ENCODE measurements at places on chromosomes 3 and 15.

- no peak for DNase-seq
Observed at GRCh38 chr15:98506172-98506571, 142.2 kb upstream of the IGF1R start.

DNA sequence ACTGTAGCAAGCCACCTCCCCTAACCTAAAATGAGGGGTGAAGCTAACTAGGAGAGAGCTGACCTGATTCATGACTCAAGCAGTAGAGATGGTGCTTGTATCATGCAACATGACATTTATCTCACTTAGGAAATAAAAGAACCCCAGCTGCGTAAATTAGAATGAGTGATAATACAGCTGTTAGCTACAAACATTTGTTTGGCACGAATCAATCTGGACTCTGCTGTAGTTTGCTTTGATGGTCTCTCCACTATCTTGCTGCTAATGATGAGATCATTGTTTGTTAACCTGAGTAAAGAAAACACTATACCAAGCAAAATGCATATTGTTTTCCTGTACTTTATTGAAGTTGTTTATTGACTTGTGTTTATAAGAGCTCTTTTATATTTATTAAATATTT lies 92.6 kb downstream of the ALDH1A2 start:
- DNase-seq: no peak

DNA sequence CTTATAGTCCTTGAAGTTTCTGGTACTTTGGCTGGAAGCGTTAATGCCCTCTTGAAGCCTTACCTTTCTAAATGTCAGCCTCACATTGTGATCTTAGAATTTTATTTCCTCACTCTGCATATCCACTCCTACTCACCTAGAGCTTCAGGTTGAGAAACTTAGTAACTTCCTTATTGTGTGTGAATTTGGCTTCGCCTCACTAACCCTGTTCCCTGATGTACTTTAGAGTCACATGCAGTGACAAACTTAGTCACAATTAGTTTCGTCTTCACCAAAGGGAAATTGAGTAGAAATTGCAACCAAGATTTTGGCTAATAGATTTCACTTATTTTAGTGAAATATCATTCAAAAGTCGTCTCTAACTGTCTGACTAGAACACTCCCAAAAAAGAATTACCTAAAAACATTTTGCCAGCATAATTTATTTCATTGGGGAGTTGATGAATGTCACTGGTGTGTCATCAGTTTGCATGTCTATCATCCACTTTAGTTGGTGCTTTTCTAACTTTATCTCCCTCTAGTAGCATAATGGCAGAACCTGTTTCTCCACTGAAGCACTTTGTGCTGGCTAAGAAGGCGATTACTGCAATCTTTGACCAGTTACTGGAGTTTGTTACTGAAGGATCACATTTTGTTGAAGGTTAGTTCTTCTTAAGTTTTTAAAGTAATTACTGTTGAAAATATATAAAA lies 960 bp downstream of the MFN1 start:
- no peak for DNase-seq

GRCh38 chr3:81716870-81717509 lies 44.5 kb downstream of the GBE1 start:
- no peak for DNase-seq

DNA sequence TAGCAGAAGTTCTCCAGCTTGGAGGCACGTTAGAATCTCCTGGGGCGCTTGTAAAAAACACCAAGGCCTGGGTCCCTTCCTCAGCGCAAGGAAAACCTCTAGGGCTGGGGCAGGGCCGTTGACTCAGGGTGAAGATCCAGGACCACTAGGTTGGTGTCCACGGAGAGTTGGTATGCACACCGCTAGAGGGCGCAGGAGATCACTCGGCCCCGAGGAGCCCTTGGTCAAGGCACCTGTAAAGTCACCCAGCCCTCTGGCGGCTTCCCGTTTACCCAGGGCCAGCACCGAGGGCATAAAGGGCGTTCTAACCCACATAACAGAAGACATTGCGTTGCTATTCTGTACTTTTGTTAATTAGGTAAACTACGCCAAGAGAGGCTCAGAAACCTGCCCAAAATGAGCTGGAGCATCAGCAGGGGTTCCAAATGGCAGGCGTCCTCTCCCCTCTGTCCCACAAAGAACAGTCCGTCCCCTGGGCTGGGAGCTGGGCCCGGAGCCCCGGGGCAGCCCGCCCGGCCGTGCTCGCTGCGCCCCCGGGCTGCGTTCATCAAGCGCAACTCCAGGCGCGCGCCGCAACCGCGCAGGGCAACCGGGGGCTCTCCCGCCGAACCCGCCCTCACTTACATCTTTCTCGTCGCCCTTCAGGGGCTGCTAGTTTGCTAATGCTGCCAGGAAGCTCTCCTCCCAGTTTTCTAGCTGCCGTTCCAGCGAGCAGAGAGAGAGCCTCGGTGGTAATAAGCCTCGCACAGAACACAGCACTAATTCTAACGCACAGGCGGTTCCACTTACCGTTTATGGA lies 332.1 kb downstream of the ARRDC4 start:
- DNase-seq: no peak

- DNase-seq: no peak
Observed at GRCh38 chr3:184524981-184525336, 36.6 kb upstream of the EPHB3 start.

DNA sequence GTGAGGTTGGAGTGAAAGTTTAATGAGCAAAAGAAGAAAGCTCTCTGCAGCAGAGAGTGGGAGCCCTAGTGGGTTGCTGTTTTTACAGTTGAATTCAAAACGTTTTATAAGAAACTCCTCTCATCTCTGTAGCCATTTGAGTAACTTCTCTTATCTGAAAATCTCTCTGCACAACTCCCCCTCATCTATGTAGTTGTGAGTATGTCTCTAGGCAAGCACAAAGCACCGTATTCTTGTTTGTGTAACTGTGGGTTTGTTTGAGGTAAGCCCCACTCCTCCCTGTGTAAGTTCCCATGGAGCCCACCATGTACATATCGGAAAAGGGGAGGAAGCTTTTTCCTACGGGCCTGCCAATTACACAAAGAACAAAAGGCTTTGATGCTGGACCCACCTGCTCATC lies 56.5 kb upstream of the GOLGA6L2 start:
- no peak for DNase-seq

GRCh38 chr3:83877910-83878309 lies 1080.9 kb upstream of the CADM2 start:
- no peak for DNase-seq

DNA sequence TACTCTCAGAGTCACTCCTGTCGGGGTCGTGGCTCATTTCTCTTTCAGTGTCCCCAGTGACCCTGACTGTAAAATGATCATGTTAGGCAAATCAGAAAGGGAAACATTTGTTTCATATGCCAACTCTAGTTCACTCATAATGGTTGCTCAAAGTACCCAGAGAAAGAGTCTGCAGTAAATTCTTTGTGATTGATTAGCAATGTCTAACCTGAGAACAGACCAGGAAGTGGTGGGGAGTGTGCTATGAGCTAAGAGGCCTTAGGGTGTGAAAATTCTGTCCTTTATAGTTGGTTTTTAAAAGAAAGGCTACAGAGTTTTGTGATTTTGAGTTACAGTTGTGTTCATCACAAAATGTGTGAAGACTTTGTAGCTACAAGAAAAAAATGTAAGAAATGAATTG lies 108.9 kb downstream of the EDEM1 start:
- DNase-seq: no peak

DNA sequence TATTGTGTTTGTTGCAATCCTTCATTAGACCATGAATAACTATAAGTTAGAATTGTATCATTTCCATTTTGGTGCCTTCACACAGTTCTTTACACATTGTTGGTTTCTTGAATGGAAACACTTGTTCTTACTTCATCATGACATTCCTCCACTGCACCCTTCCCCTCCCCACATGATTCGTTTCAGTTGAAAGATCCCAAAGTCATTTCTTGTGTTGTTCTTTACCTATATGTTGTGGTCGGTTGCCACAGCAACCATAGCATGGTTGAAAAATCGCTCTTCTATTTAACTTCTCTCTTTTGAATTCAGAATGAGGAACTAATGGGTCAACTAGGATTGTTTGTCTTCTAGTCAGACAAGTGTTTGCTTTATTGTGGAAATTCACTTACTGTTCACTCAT lies 103.3 kb downstream of the IL1RAP start:
- no peak for DNase-seq

GRCh38 chr3:57966829-57967228 lies 41.4 kb upstream of the FLNB start:
- no peak for DNase-seq

GRCh38 chr3:101009386-101009785 lies 16.2 kb upstream of the ABI3BP start:
- DNase-seq: no peak

DNA sequence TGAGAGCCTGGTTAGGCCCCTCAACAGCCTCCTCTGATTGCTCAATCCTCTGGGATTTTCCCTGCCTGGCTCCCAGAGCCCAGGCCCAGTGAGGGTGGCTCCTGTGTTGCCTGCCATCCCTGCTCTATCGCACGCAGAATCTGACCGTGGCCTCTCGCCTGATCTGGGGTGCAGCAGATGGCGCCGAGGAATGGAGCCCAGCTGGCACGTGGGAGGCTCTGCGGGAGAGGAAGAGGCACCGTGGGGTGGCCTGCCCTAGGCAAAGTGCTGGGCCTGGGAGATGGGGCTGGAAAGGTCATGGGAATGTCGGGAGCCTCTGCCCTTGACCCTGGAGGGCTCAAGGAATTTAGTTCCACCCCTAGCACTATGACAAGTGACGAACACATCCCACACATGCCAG lies 10.3 kb downstream of the SV2B start:
- no peak for DNase-seq

DNA sequence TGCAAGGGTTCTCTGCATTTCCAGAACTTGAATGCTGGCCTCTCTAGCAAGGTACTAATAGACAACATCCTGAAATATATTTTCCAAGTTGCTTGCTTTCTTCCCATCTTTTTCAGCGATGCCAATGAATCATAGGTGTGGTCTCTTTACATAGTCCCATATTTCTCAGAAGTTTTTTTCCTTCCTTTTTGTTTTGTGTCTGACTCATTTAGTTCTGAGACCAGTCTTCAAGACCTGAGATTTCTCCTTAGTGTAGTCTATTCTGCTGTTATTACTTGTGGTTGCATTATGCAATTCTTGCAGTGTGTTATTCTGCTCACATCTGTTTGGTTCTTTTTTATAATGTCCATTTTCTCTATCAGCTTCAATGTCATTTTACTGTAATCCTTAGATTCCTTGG lies 1265.0 kb upstream of the ALCAM start:
- no peak for DNase-seq

GRCh38 chr15:65901836-65902235 lies 32.5 kb downstream of the RAB11A start:
- DNase-seq: no peak

All from anterior cingulate cortex (tissue), 58 donors.